ENCODE measurements at places on chromosomes 3 and 15.
A peak's percentile ranks its signal among the peaks of the same experiment; 100 is the strongest.

DNA sequence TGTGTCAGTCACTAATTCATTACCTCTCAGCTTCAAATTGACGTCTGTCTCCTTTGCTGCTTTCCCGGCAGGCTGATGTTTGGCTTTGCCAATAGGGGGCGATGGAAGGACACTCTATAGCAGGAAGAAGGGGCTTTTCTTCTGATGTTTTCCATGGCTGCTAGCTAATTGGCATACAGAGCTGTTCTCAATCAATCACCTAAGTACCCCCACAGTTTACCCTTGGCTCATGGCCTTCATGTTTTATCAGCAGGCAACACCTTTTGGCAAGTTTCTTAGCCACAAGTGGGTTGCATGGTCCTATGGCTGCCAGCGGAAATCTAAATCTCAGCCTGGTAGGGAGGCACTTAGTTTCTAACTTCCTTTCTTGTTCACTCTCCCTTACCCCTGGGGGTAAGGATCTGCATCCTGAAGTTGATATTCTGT, 45.0 kb downstream of the ESYT3 start:
- peak; percentile 7 for DNase-seq

DNA sequence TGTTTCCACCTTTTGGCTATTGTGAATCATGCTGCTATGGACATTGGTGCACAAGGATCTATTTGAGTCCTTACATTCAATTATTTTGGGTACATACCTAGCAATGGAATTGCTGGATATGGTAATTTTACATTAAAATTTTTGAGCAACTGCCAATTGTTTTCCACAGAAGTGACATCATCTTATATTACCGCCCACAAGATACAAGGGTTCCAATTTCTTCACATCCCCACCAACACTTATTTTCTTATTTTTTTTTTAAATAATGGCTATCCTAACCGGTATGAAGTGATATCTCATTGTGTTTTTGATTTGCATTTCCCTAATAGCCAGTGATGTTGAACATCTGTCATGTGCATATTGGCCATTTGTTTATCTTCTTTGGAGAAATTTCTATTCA, 22.5 kb upstream of the NPTN start:
- DNase-seq: no peak

GRCh38 chr3:184766555-184767261, 45.3 kb upstream of the VPS8 start:
- no peak for DNase-seq

- DNase-seq: no peak
These were observed 11.2 kb upstream of the ALCAM start for GRCh38 chr3:105355408-105356061.

- no peak for DNase-seq
These were observed 177.5 kb downstream of the GRM7 start for GRCh38 chr3:7038394-7038793.

DNA sequence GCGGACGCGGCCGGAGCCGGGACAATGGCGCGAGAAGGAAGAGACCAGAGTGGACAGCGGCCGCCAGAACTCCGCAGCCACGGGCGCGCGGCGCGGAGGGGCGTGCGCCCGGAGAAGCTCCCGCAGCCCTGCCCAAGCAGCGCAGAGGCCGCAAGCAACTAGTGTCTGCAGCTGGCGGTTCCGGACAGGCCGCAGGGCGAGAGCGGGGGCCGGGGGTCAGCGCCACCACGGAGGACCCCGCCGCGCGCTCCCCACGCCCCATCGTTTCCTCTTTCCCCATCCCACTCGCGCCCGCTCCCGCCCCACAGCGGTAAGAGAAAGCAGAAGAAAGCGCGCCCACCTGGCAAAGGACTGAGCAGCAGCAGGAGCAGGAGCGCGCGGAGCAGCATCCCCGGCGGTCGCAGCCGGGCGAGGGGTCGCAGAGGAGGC, 440 bp downstream of the PRTG start:
- peak; percentile 33 for DNase-seq

GRCh38 chr3:136495213-136495612, 245.1 kb downstream of the PCCB start:
- DNase-seq: no peak

- DNase-seq: no peak
These were observed 13.0 kb downstream of the RBM6 start for GRCh38 chr3:49952924-49953323.

GRCh38 chr15:67587331-67587730, 44.8 kb downstream of the MAP2K5 start:
- no peak for DNase-seq

DNA sequence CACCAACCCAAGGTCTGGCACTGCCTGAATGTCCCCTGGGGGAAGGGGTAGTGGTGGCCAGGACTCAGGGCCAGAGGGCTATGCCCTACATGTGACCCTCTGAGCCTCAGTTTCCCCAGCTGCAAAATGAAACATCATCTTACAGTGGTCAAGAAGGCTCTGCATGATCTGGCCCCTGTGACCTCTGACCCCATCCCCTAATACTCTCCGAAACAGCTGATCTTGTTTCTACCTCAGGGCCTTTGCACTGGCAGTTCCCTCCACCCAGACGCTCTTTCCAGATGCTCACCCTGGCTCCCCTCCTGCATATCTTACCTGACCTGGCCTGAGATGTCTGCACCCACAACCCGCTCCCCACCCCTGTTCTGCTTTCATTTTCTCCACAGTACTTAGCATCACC, 21.8 kb downstream of the PLXND1 start:
- DNase-seq: no peak

DNA sequence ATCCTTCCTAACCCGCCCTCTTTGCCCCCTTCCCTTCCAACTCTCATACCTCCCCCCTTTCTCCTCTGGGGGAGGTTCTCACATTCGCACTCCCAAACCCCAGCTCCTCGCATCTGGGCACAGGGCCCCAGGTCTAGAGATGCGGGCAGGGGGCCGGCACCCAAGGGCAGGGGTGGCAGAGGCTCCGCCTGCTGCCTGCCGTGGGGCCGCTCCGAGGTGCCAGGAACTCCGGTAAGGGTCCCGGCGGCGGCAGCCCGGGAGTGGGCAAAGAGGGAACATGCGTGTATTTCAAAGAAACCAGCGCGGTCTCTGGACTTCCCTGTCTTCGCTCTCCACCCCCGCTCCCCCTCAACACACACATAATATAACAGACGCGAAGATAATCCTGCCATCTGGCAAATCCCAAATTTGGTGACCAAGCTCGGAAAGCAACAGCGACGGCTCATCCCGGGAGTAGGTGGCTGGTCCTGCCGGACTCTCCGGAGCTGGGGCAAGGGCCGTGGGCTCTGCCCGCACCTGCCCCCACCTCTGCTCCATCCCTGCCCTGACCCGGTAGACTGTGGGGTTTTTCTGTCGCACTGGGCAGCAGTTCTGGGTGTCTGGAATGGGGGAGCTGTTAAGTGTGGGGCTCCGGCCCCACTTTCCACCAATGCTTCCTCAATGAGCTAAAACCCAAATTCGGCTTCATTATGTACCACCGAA, 31.0 kb downstream of the NR2F2 start:
- DNase-seq: no peak

GRCh38 chr3:190504354-190505125, 9.3 kb upstream of the IL1RAP start:
- no peak for DNase-seq

GRCh38 chr3:31813197-31813596, 167.9 kb downstream of the OSBPL10 start:
- DNase-seq: no peak

DNA sequence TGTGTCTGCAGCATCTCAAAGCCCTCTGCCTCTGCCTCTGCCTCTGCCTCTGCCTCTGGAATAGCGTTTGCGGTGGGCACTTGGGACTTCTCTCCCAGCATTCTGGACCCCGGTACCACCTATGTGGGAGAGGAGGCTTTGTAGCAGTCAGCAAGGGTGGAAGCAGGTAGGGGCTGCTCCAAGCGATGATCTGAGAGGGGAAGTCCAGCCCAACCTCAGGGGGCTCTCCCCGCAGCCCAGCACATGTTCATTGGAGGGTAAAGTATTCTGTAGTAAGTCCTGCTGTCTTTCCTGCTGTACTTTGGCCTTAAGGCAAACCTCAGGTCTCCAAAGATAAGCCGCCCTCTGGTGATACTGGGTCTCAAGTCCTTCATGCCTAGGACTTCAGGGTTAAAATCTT, 68.6 kb downstream of the FAM174B start:
- no peak for DNase-seq
